ENCODE measurements at places on chromosomes 2 and 18. TPM values are rescaled to one million over a fixed set of nuclear protein-coding genes. Genes with fewer than 3 reads are reported as not detected.

TIA1 gene
- 116 TPM for total RNA-seq

CFC1 gene
- total RNA-seq: not detected

ALK gene
- total RNA-seq: 0.12 TPM

TNFAIP6 gene
- 7.3 TPM for total RNA-seq

RBKS gene
- total RNA-seq: 1.8 TPM

KCNG2 gene
- total RNA-seq: not detected

GRCh38 chr18:14767474-14767873, 19.5 kb downstream of the ANKRD30B start:
- DNase-seq: no peak

GRCh38 chr2:216845426-216845825, 14.4 kb downstream of the TNP1 start:
- DNase-seq: peak; percentile 53

GRCh38 chr2:191410646-191411436, 165.6 kb downstream of the MYO1B start:
- DNase-seq: no peak

DNA sequence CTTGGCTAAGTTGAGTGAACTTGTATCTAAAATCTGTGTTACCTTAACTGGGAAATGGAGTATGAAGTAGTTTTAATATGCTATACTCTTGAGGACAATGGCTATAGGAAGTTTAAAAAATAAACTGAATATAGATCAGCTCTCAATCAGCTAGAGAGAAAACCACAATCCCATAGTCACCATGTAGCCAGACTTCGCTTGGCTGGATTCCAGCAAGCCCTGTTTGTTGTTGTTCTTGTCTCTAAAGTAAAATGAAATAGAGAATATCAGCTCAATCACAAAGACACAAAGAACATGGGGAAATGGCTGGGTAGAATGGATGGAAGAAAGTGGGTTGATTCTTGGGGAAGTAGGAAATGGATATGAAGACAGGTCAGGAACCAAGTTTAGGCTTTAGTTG, 234.9 kb downstream of the PHLPP1 start:
- no peak for DNase-seq

- no peak for DNase-seq
These were observed 471.1 kb downstream of the CCDC85A start for GRCh38 chr2:56654936-56655335.

DNA sequence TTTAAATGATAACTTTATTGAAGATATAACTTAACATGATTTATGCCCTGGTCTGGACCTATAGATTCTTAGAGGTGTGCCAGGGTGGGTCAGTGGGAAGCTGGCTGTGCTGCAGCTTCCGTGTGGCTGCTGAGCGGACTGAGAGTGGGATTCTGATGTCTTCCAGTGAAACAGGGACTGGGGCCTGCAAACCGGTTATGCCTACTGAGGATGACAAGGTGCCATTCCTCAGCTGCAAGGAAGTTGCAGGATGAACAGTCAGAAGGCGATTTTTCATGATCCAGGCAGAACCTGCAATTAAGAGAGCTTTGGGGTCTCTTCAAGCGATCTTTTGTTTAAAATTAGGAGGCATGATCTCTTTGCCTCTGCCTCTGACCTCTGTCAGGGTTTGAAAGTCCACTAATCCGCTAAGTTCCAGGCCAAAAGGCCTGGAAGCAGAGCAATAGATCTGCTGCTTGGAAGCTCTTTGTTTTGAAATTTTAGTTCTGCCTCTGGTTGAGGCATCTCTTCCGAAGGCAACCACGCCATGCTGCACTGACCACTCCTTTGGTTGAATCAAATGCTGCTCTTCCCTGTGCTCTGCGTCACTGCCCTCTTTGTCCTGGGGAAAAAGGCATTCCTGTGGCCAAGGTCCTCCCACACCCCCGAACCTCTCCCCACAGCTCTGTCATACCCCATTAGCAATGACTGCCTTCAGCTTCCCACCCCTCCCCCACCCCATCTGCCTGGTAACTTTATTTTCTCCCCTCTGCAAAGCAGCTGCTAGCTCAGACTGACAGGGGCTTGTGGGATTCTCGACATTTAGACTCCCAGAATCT, 2.0 kb downstream of the TMEM169 start:
- peak; percentile 95 for DNase-seq

DNA sequence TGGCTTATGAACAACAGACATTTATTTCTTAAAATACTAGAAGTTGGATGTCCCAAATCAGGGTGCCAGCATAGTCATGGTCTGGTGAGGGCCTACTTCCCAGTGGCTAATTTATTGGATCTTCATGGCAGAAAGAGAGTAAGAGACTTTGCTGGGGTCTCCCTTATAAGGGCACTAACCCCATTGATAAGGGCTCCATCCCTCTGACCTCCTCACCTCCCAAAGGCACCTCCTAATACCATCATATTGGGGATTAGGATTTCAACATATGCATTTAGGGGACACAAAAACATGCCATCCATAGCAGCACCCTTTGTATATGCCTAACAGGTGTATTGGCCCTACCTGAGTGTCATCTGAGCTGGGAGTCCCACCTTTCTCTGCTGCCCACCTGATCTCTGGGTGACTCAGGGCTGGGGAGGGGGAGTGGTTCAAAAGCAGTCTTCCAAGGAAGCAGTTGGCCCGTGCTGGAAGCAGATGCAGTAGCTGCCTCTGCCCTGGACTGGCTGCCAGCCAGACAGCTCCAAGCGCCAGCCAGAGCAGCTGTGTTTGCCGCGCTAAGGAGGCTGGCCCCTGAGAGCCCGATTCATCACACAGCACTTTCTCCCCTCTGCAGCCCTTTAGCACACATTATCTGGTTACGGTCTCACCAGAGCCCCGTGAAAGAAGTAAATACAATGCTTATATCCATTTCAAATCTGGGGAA, 84.6 kb downstream of the SMAD7 start:
- DNase-seq: peak; percentile 50

DNA sequence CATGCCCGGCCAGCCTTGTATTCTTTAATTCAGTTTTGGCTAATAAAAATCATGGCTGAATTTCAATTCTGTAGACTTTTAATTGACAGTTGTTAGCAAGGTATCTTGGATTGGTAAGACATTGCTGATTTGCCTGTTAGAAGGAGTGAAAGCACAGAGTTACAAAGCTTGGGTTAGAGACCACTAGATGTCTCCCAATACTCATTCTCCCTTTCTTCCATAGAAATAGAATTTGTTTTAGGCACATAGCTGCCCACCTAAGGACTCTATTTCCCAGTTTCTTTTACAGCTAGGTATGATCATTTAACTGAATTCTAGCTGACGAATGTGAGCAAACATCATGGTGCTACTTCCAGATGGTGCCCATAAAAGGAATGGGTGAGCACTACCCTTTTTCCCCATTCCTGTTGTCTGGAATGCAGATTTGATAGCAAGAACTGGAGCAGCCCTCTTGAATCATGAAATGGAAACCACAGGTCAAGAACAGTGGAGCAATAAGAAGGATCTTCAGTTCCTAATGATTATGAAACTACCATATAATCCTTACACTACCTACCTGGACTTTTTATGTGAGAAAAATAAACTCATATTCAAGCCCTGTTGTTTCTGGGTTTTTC, 17.5 kb downstream of the PECR start:
- DNase-seq: no peak

GRCh38 chr2:171086352-171087290, 74.1 kb downstream of the TLK1 start:
- peak; percentile 61 for DNase-seq

DNA sequence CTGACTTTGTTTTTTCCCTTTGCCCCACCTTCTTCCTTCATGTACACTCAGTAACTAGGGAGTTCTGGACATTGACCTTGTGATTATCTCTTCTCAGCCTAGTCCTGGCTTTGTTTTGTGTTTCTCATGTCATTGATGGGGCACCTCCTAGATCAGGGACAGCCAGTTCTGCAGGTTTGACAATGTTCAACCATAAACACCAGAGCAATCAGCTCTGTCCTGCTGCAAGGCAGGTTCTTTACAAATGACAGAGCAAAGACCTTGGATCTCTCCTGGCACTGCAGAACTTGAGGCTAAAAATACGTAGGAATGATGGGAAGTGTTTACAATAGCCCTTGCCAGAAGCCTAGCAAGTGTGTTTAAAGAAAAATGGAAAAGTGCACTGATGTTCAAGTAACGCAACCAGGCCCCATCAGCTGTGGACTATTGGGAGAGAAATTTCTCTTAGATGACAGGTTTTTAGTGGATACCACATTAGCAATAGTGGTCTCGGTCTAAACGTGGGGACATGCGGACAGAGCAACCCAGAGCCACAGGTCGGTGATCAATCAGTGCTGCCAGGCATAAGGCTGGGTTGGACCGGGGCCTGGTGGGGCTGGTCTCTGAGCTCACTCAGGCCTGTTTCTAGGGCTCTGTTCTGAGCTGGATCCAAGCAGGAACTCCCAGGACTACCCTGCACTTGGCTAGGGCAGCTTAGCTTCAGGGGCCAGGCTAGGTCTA, 76.8 kb downstream of the SOWAHC start:
- DNase-seq: no peak

DNA sequence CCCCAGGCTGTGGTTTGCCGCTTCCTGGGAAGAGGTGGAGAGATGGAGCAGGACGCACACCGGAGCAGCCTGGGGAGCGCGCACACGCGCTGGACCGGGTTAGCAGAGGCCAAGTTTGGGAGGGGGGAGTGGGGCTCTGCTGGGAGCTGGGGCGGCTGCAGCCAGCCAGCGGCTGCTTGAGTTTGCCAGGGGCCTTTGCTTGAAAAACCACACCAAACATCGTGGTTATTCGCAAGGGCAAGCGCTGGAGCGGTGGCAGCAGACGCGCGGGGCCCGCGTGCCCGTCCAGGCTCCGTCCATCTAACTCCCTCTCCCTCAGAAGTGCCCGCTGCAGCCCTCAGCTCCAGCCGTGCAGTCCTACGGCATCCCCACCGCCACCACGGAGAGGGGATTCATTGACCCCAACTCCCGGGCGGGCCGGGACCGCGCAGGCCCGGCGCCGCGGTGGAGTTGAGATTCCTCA, 4.6 kb downstream of the PTGR3 start:
- DNase-seq: peak; percentile 39

GRCh38 chr2:241992753-241993152, 123.2 kb downstream of the RTP5 start:
- no peak for DNase-seq

GRCh38 chr2:14524041-14524802, 108.3 kb upstream of the LRATD1 start:
- DNase-seq: peak; percentile 79

- DNase-seq: no peak
These were observed 34.6 kb downstream of the ODC1 start for GRCh38 chr2:10413503-10413902.

- DNase-seq: no peak
These were observed 299.4 kb downstream of the ZNF516 start for GRCh38 chr18:76195601-76196000.

DNA sequence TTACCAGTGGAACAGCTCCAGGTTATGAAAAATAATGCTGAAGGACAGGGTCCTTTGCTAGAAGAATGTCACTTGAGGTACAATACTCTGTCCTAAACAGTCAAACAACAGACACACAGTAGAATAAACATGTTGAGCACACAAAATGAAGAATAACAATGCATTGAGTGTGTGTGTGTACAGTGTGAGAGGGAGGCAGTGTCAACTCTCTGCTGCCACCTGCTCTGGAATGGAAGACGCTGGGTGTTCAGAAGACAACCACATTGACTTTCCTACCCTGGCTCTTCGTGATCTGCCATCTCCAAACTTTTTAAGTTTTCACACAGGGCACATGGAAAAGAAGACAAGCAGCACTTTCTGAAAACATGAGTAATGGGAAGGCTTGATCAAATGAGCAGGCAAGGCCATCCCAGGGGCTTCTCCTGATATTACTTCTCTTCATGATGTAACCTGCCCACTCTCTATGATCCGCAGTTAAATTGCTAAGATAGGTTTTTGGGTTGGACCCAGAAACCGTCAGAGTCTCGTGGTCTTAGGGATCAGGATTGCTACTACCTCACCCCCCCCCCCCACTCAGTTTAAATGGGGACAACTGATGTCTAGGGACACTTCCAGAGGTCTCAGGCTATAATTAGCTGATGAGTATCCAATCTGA, 533.2 kb upstream of the TNP1 start:
- no peak for DNase-seq

- no peak for DNase-seq
These were observed 152.2 kb downstream of the PHLPP1 start for GRCh38 chr18:62867534-62867933.

- no peak for DNase-seq
These were observed 17.3 kb downstream of the HK2 start for GRCh38 chr2:74851191-74851566.

Data from RPMI7951 (cell line).